ENCODE measurements at places on chromosomes 7 and 10.

DNA sequence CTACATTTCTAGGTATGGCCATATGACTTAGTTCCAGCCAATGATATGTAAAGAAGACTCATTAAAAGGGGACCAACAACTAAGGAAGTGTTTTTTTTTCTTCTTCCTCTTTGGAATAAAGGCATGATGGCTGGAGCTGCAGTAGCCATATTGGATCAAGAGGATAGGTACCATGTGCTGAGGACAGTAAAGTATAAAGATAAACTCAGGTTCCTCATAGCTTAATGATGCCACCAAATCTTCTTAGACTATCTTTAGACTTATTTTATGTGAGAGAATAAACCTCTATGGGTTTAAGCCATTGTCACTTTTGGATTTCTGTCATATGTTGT lies 85.3 kb downstream of the ANLN start:
- no peak for DNase-seq

GRCh38 chr7:152158801-152159587 lies 133.5 kb downstream of the GALNT11 start:
- no peak for DNase-seq

DNA sequence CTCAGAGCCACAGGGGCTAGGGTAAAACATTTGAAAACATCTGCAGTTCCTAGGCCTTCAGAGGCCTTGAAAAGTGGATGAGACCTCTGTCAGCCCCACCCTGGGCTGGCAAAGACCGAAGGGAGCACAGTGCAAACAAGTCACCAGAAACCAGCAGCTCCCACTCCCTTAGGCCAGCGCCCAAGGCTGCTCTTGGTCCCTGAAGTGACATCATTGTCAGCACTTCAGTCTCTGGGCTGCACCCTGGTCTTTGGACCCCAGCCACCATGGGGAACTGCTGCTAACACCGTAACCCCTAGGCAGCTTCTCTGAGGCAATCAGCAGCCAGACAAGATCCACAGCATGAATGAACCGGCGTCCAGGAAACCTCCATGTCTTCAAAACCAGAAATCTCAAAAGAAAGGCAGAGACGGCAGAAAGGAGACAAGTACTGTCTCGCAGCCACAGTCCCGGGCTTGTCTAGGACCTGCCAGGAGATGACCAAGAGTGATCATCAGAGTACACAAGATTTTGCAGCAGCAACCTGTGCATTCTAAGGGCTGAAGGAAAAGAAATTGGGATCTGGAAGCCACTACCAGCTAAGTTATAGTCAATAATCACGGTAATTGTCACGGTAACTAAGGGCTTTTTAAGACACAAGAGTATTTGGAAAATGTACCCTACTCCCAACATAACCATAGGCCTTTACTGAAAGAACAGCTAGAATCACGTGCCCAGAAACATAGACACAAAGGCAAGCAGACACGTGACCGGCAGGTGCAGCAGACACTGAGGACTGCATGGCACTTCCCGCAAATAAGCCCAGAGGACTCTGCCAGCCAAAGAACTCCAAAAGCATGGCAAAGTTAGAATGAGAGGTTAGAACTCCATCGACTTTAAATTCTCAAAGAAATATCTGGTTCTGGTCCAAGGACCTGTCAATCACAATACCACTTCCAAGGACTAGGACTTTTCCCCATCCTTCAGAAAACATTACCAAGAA lies 23.3 kb downstream of the CPXM2 start:
- no peak for DNase-seq

DNA sequence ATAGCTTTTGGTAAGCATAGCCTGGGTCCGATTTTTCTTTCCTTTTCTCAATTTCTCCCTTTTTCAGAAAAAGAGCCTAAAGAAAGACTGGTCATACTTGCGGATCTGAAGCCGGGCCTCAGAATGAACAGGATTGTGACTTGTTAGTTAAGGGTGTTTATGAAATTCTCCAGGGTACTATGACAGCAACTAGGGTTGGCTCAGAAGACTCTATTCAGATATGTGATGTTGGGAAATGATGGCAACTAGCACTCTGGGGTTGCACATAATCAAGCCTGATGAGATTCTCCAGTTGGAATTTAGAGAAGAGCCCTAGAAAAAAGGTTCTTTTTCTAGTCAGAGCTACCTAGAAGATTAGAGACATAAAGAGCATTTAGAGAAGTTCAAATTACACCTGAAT lies 352.4 kb upstream of the POM121L12 start:
- no peak for DNase-seq

DNA sequence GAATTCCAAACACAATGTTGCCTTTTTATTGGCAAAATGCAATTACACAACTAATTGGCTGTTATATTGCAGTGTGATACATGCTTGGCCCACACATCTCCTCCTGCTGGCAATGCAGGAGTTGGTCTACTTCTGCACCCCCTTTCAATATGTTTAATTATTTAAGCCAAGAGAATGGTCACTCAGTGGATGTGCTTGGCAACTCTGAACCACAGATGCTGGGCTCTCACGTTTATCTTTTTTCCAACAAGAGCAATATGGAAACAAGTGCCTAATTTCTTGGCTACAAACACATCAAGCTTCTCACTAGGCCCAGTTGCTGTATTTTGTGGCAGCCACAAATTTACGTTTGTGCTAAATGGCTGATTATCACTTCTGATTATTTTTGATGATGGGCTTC lies 1149.2 kb upstream of the CELF2 start:
- no peak for DNase-seq

- no peak for DNase-seq
These were observed 21.0 kb upstream of the EIF5AL1 start for GRCh38 chr10:79491143-79491835.

- no peak for DNase-seq
These were observed 172.8 kb upstream of the AKR1E2 start for GRCh38 chr10:4653160-4653559.

GRCh38 chr10:125084191-125084613 lies 76.2 kb downstream of the CTBP2 start:
- no peak for DNase-seq

DNA sequence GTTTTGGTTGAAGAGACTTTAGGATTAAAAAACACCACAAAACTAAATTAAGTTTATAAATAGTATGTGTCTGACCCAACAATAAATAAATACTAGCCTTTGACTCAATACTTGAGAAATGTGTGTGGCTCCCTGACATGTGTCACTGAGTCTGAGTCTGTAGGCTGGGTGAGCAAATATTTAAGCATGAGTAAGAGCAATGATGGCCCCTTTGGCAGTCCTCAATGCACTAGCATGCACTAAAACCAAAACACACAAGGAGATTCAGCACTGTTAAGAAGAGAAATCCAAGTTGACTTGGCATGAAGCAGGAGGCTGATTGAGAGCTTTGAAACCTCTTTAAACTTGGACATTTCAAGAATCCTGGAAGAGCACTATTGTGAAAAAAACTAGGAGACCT lies 37.1 kb downstream of the CCDC71L start:
- no peak for DNase-seq

- DNase-seq: no peak
These were observed 35.5 kb downstream of the RBM20 start for GRCh38 chr10:110679486-110680272.

DNA sequence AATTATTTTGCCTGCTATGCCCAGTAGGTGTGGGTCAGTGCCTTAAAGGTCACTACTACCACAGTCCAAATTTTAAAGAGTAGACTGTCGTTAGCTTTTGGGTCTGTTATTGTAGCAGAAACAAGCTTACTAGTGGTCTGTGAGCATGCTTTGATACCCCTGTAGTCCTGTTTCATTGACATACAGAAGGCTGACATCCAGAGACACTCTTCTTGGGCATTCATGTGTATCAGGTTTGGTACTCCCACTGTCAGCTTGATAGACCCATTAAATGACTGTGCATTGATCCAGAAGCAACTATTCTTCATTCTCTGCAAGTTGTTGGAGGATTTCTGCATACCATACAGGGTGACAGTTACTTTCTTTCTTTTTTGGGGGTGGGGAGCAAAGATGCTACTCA lies 884.4 kb upstream of the CELF2 start:
- DNase-seq: no peak

DNA sequence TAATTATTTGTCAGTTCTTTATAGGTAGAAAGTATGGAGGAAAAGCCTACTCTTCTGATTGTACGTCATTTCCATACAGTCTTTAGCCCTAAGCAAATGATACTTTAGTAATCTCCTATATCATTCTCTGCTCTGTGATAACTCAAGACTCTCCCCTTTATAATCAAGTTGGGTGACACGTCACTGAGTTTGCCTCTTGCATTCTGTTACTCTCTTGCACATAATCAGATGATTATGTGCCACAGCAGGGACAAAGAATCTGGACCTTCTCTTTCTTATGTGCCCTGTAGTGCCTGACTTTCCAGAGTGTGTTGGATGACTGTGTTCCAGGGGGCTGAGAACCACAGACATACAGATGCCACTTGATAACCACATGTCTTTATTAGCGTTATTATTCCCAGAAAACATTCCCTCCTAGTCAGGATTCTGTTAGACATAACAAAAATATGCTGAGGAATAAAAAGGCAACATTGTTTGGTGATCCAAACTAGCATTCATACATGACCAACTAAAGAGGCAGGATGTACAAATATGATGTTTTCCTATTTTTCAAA lies 116.4 kb upstream of the HGF start:
- no peak for DNase-seq

GRCh38 chr7:159102681-159103381 lies 41.8 kb downstream of the VIPR2 start:
- DNase-seq: no peak

DNA sequence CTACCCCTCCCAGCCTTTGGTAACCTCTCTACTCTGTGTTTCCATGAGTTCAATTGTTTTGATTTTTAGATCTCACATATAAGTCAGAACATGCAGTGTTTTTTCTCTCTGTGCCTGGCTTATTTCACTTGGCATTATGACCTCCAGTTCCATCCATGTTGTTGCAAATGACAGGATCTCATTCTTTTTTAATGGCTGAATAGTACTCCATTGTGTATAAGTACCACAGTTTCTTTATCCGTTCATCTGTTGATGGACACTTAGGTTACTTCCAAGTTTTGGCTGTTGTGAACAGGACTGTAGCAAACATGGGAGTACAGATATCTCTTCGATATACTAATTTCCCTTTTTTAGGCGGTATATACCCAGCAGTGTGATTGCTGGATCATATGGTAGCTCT lies 141.6 kb downstream of the LRRC4 start:
- DNase-seq: no peak

DNA sequence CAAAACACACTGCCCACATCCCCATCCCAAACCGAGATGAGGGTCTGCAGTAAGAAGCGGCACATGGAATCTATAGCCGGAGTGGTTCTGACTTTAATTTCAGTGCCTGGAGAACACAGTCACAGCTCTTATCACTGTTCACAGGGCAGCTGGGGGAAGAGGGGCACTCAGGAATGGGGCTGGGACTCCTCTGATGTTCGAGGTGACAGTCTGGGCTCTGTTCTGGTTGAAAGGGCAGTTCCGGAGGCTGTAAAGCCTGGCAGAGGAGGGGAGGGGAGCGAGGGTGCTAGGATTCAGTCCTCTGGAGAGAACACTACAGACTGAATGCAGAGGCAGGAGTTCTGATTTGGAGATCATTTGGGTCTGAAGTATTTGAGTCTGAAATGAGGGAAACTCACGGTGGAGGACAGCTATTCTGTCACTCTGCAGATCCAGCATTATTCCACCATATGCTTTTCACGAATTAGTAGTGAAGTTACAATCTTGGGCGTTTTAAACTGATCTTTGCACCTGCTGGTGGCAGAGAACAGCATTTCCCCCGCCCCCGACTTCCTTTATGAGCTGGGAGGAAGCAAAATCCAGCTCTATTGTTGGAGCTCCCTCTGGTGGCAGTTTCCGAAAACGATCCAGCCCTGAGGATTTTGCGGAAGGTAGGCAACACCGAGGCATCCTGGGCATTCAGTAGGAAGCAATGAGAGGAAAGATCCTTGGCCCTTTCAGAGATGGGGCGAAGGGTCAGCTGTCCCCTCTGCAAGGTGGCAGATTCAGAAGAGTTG lies 22.7 kb upstream of the KCNK18 start:
- DNase-seq: no peak

DNA sequence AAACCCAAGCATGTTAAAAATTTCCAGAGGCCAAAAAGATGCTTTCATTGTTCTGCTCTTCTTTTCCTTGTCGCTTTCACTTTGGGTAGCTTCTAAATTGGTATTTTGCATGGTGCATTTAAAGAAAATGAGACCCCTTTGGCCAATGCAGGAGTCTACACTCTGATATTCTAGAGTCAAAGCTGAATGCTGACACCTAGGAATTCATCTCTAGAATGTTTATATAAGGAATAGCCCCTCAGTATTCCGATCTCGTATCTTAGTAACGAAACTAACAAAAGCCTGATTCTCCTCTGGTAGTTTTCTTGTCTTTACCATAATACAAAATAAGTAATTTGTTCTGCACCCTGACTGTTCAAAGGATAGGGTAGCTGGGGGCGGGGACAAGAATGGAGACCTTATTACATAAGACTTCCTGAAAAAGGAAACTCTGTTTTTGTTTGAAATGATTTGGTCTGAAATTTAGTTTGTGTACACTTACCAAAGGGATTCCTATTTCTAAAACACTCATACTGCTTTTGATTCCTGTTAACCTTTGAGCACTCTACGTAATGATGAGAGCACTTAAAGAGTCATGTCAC lies 17.1 kb downstream of the IKZF1 start:
- no peak for DNase-seq

DNA sequence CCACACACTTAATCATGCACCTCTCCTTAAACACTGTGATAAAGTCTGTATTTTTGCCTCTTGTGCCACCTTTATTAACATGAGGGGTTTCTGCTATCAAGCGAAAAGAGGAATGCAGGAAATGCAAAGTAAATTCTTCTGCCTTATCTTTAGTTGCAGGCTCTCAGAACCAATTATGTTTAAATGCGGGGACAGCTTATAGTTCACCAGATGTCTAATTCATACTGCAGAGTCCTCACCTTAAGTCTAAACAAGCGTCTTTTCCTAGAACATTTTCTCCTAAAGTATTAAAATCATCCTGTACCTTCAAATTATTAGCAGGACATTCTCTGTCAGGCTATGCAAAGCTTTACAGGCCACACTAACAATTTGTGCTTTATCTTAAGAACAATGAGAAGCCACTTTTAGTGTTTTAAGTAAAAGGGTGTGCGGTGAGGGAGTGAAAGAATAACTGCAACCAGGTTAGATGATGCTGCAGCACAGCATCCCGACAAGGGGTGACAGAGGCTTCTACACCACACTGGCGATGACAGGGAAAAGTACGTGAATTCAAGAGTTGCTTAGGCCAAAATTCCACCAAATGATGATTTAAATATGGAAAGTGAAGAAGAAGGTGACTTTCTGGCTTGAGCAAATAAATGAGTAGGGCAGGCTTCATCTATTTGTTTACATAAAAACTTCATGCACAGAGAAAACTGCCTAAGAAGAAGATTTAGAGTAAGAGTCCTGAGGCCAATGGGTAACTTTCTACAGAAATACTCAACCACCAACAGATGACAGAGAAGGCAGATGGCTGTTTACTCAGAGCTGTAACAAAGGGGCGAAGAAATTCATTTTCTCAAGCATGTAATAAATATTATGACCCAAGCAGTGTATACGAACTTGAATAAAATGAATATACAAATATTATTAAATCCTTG lies 36.0 kb downstream of the EZH2 start:
- no peak for DNase-seq

GRCh38 chr7:137360087-137360679 lies 16.6 kb upstream of the PTN start:
- no peak for DNase-seq

All from activated gamma-delta T cell (primary cell).